ENCODE measurements at places on chromosomes 12 and 14.

DNA sequence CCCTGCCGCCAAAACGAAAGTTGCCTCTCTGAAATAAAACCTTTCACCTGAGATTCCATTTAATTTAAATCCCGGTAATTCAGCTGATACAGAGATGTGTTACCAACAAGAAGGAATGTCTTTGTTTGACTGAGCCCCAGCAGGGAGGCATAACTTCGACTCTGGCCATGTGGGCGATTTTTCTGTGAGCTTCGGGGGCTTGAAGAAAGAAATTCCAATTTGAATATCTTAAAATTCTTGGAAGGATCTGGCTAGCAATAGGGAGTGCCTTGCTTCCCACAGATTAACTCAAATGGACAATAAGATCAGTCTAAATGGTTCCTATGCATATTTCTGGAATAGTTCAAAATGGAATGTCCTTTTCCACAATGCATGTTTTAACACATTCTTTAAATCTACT, 252.5 kb upstream of the TMPO start:
- DNase-seq, result no peak

DNA sequence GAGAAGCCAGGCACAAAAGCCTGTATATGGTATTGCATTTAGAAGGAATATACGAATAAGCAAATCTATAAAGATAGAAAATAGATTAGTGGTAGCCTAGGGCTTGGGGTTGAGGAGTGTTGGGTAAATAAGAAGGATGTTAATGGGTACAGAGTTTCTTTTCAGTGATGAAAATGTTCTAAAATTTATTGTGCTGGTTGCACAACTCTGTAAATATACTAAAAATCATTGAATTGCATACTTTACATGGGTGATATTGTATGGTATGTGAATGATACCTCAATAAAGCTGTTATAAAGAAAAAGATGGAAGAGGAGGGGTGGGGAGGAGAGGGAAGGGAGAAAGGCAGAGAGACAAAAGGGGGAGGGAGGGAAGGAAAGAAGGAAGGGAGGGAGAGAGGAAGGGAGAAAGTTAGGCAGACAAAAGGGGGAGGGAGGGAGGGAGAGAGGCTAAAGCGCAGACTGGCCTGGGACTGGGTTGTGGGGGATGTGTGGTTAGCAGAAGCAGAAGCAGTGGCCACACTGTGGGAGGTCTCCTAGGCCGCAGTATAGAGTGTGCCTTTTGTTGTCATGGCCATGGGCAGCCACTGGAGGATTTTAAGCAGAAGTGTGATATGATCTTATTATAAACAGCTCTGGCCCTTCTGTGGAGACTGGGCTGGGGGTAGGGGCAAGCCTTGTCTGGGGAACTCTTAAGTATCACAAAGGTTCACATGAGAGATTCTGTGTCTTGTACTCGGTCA, 73.6 kb upstream of the ELK3 start:
- no peak for DNase-seq

DNA sequence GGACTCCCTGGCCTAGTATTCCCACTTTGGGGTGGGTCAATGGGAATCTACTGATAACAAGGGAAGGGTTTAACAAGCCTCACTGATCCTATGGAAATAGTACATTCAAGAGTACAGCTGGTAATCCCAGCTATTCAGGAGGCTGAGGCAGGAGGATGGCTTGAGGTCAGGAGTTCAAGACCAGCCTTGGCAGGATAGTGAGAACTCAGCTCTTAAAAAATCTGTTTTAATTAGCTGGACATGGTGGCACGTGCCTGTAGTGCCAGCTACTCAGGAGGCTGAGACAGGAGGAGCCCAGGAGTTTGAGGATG, 4.5 kb downstream of the POMT2 start:
- DNase-seq, result no peak

GRCh38 chr14:100586153-100586402, 1.1 kb downstream of the BEGAIN start:
- DNase-seq, result no peak

GRCh38 chr12:110379197-110379596, 24.3 kb downstream of the ANAPC7 start:
- DNase-seq, result no peak

DNA sequence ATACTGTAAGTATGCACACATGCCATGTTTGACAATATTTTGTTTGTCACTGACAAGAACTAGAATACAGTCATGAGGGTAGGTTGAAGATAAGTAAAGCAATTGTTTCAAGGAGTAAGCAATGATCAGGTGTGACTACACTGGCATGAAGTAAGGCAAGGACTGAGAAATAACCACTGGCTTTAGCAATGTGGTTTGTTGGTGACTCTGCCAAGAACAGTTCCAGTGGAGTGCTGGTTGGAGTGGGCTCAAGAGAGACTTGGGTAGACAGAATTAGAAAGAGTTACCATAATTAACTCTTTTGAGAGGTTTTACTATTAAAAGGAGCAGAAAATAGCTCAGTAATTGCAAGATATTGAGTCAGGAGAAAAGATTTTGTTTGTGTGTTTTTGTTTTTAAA, 129.6 kb downstream of the GTF2A1 start:
- DNase-seq, result no peak

GRCh38 chr14:31244626-31245025, 37.0 kb upstream of the HECTD1 start:
- no peak for DNase-seq

DNA sequence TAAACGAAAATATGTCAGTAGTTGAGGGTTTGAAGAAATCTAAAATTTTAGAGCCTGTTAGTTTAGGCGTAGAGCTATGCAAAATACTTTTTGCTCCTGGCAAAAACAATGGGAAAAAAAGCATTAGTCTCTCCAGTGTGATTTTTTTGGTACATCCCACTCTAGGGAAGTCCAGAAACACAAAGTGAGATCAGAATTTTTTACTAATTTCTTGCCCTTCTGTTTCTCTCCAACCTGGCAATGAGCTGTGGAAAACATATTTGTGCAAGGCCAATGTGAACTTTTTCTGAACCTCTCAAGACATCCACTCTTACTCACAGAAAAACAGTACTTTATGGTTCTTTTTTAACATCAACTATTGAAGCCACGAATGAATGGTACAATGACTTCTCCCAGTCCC, 56.9 kb upstream of the DCN start:
- DNase-seq, result no peak

DNA sequence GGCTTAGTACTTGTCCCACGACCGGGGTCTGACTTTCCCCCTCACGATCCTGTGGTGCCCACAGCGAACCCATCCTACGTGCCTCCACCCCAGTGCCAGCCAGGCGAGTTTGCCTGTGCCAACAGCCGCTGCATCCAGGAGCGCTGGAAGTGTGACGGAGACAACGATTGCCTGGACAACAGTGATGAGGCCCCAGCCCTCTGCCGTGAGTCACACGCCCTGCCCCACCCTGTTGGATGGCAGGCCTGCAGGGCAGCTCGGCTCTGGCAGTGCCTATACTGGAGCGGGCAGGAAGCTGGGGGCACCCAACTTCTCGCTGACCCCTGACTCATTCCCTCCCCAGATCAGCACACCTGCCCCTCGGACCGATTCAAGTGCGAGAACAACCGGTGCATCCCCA, 18.3 kb upstream of the LRP1-AS start:
- no peak for DNase-seq

GRCh38 chr12:45503899-45504298, 225.6 kb upstream of the ARID2 start:
- no peak for DNase-seq

GRCh38 chr12:76720068-76720467, 43.8 kb upstream of the ZDHHC17 start:
- no peak for DNase-seq

DNA sequence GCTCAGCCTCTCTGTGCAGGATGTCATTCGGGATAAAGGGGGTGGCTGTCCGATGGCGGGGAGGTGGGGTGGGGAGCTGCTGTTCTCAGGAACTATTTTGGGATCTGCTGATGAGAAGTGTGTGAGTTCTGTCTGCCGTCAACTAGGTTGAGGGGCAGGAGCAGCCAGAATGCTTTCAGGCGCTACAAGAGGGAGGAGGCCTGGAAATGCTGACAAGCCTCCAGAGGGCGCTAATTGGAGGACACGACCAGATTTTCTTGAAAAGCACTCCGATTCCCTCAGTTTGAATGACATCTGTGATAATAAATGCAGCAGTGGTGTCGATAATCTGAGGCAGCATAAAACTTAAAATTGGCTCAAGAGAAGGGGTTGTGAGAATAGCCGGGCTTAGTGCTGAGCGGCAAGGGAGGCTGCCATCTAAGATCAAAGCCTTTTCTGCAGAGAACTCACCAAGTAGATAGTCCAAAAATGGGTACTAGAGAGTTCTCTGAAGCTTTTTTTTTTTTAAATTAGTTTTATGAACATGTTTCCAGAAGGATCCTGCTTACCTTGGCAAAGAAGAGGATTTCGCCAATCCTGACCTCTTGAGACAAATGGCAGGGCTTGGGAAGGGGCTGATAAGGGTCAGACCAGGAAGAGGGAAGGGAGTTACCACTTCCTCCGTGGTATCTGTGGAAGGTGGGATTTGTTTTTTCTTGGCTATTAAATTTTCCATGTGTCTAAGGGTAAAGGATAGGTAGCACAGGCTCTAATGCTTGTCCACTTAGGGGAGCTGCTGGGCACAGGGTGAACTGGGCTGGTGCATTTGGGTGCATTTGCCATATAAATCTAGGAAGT, 94.4 kb downstream of the CRACR2A start:
- DNase-seq, result peak; percentile 20

DNA sequence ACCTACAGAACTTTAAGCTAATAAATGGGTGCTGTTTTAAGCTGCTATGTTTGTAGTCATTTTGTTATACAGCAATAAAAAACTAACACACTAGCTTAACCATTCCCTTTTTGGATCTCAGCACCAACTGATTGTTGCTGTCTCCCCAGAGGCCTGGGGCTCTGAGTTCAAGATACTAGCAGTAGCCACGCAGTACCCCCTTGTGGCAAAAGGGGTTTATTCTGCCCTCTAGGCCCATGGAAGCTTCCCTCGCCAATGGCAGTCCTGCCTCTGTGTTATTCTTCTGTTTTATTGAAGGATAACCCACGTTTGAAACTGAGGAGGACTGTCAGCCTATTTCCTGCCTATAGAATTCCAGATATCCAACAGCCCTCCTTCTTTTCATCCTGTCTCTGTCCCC, 455.3 kb upstream of the ATP2B1 start:
- DNase-seq, result no peak

DNA sequence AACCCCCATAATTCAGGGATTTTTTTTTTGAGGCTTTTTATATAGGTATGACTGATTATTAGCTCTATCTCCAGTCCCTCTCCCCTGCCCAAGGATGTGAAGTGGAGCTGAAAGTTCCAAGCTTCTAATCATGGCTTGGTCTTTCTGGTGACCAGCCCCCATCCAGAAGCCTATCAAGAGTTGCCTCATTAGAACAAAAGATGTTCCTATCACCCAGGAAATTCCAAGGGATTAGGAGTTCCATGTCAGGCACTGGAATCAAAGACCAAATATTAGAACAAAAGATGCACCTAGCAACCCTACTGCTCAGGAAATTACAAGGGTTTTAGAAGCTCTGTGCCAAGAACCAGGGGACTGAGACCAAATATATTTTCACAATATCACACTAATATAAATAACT, 29.9 kb downstream of the LRP6 start:
- no peak for DNase-seq

DNA sequence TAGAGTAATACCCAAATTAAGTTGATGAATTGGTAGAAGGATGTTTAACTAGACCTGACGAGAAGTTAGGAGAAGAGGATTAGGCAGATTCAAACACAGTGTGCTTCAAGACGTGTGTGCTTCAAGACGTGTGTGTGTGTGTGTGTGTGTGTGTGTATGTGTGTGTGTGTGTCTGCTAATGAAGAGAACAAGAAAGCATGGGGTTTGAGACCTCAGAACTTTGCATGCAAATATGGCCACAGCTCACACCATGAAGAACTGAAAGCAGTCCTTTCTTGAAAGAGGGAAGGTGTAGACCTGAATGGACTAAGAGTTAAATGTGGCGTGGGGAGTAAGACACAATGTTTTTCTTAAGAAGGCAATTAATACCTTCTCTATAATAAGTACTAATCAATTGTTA, 32.5 kb upstream of the SSPN start:
- DNase-seq, result no peak

- DNase-seq, result no peak
Observed at GRCh38 chr12:76375939-76376338, 27.7 kb upstream of the BBS10 start.

- DNase-seq, result no peak
Observed at GRCh38 chr12:53612978-53613377, 13.2 kb downstream of the ATF7 start.

DNA sequence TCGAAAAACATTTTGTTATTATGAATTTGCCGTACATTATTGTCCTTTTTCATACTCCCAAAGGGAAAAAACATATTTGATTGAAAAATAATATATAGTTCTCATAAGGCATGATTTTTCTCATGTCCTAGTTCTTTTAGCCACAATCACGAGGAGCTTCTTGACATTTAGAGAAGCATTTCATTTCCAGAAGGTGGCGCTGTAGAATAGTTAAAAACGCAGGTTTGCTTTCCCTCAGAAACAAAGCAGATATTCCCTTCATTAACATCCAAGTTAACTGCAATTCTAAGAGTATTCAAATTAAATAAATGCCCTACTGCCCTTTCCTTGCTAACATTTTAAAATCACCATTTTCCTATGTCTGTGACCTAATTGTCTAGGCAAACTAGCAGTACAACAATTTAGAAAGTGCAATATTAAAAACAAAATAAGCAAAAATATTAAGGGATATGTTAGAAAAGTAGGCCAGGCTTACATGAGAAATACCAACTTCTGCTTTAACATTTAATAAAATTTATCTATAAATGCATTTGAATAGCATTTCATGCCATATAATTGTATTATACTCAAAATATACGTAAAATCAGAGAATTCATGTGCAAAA, 10.9 kb upstream of the PIK3C2G start:
- peak; percentile 52 for DNase-seq

- no peak for DNase-seq
Observed at GRCh38 chr12:105769486-105769885, 369.3 kb downstream of the NUAK1 start.

DNA sequence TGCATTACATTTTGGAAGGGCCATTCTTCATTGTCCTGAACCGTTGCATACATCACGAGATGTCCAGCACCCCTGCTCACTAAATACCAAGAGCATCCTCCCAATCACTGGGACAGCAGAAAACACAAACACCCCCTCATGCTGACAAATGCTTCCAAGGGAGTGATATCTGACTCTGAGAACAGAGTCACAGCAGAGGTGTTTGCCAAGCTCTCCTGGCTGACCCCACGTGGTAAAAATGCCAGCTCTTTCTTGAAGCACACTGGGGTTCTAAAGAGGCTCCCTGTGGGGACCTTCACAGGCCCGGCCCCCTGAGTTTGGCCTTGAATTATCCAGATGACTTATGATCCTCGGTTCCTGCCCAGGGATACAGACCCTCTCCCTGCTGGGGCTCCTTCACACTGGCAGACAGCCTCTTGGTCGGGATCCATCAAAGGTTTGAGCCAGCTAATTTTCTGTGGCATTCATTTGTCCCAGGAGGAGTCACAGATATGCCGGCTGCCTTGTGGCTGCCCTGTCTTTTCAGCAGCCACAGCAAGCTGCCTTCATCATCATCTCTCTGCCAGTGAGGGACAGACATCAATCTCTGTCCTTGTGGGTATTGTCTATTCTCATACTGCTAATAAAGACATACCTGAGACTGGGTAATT, 43.1 kb upstream of the PSMC1 start:
- DNase-seq, result no peak

- peak; percentile 48 for DNase-seq
Observed at GRCh38 chr12:21992823-21993222, 51.6 kb upstream of the ABCC9 start.
